ENCODE measurements at places on chromosomes 3 and 15.

GRCh38 chr15:66740802-66741201 lies 38.8 kb downstream of the SMAD6 start:
- DNase-seq = peak; percentile 90

DNA sequence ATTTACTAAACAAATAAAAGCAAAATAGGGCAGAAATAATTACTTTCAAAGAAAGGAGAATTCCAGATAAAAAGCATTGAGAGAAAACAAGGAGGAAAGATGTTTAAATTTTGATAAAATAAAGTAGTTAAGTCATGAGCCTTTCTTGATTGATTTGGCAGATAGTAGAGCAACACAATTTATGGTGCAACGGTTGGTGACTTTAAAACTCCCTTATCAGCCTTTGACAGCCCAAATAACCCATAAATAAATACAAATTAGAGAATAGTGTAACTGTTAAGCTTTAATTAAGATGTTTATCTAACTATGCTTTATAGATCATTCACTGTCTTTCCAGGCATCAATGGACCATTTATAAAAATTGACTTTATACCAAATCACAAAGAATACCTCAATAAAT lies 54.0 kb upstream of the EIF1B start:
- DNase-seq = no peak

DNA sequence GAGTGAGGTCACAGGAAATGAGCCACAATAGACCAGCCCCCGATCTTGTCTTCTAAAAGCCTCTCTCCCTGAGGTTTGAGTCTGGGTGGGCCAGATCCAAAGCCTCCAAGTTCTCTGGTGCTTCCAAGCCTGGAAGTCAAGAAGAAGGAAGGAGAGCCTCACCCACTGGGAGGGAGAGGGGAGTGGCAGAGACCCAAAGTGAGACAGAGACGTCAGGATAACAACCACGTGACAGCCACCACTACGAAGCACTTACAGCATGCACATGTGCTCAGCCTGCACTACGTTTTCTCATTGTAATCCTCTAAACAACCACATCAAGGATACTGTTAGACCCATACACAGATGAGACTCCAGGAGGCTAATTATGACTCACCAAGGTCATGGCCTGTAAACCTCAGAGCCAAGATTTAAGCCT lies 197.3 kb upstream of the LINGO1 start:
- DNase-seq = no peak

DNA sequence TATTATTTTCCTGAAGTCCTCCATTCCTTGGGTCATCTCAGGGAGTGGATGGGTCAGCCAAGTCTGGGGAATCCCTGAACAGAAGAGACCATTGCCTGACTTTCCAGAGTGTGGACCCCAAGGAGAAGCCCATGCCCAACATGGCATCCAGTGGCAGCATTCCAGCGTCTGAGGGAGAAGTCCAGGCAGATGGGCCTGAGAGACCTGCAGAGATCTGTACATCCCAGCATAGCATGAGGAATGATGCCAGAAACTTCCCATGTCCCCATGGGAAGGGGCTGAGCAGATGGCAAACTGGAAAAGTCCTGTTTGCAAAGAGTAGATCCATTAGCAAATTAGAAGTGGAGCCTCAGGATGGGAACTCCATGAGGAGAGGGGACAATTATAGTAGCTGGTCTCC lies 17.6 kb upstream of the COLQ start:
- DNase-seq = no peak

GRCh38 chr3:155504682-155505081 lies 211.2 kb upstream of the STRIT1 start:
- DNase-seq = no peak
